ENCODE measurements at places on chromosomes 2 and 18.

DNA sequence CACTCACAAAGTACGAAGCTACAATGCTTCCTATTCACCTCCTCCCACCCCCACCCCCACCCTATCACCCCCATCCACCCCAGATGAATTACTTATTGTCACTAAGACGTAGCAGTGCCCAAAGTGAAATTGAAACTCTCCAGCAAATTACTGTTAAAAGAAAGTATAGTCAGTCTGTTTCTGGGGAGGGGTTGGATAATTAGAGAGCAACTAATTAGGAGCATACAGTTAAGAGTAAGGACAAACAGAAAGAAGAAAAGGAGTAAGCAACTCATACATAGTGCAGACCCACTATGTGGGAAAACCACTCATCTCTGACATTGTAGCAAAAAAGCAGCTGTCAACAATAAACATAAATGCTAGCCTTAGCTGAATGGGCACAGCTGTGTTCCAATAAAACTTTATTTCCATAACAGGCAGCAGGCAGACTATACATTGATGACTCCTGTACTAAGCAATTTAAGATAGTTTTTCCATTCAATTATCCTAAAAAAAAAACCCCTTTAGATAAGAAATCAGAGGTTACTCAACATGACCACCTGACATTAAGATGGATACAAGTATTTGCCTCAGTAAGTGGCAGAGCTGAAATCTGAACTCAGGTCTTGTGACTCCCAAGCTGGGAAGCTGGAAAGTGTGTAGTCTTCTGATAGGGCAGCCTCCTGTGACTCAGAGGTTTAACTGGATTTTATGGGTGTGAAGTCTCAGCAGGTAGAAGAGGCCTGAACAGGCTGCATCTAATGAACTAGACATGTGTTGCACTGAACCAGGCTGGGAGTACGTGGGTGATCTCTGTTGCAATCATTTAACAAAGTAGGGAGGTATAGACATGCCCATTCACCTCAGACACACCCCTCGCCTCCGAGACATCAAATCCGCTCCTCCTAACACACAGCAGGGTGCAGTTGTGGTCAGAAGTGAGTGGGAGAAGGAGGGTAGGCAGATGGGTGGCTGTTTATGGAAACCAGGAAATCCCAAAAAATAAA lies 171.8 kb upstream of the KLF7 start:
- DNase-seq: peak; percentile 33

GRCh38 chr2:62149708-62150107 lies 46.2 kb upstream of the B3GNT2 start:
- DNase-seq: peak; percentile 95

DNA sequence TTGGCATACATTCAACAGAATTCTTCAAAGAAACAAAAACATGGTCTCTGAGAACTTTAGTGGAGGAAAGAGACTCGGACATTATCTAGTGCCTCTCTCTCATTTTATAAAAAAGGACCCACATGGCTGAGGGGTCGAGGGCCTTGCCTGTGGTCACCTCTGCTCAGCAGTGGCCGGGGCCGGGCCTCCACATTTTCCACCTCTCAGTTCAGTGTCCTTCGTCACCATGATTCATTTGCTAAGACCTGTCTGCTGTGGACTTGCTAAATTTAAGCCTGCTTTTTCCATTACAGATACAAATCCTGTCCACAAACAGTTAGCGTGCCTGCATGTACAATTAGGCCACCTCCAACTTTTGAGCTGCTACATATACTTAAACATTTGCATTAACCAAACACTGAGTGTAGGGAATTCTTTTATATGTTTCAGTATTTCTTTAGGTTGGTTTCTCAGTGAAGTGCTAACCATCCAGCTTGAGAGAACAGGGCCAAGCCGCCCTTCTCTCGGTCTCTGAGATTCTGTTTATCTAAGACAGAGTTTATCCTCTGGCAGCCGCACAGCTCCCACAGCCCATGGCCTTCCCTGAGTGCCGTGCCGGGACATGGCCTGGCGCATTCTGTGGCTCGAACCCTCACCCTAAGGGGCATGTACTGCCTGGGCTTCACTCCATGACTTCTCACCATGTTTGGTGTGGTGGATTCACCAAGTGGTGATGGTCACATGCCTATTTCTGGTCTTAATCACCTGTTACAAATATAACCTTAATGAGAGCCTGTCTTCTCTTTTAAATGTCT lies 46.2 kb downstream of the COA5 start:
- DNase-seq: no peak

DNA sequence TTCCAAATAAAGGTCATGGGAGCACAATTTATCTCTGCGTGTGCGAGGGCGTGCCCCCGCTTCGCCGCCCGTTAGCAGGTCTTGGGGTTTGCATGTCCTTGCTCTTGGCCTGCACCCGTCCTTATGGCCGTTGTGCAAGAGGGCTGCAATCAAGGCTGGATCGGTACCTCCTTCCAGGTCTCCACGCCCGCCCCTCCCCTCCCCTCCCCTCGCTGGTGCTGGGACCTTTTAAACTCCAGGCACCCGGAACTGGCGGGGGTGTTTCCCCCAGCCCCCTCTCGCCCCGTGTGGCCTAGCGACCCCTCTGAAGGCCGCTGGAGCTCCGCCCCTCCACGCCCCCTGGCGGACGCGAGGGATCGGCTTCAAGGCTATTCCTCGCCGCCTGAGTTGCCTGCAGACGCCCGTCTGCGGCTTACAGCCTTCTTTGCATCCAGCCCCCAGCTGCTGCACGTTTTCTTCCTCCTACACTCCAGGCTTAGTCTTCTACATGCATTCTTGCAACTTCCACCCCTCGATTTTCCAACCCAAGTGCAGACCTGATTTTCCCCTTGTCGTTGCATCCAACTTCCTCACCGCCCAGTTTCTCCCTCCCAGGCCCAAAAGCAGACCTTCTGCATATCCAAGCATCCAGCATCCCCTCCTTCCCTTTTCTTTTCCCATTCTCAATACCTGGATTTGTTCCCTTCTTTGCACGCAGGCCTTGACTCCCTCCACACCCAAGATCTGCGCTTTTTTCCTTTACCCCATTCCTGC lies 577 bp downstream of the IDH1 start:
- DNase-seq: peak; percentile 67

DNA sequence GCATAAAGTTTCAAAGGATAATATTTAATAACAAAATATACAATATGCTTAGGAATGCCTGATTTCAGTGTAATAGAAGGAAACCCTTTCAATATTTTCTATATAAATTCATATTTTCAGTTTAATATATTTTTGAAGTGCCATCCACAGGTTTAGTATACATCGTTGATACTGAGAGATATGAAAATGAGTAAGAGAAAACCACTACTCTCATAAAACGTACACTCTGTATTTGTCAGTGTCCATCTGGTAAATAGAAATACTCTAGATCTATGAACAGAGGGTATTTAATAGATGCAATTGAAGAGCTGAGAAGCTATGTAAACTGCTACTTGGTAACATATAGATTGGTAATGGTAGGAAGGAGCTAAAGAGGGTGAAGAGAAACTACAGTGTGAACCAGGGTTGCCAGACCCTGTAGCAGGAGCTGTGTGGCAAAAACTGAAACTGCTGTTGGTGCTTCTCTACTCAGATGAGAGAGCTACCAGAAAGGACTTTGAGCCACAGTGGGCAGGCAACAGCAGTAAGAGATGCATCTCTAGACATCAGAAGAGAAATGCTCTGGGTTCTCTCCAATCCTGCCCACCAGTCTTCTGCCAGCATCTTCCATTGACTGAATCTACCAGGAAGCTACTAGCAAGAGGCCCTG lies 187.4 kb downstream of the CCDC102B start:
- no peak for DNase-seq

GRCh38 chr18:2036086-2036485 lies 535.2 kb downstream of the METTL4 start:
- DNase-seq: peak; percentile 43

- peak; percentile 20 for DNase-seq
These were observed 62.7 kb downstream of the CYP1B1 start for GRCh38 chr2:38013158-38013752.

- DNase-seq: no peak
These were observed 9.8 kb downstream of the ARHGAP25 start for GRCh38 chr2:68744366-68744912.

GRCh38 chr2:44834656-44835055 lies 106.8 kb upstream of the SIX3 start:
- no peak for DNase-seq

- DNase-seq: no peak
These were observed 13.1 kb upstream of the ROCK2 start for GRCh38 chr2:11357428-11357972.

DNA sequence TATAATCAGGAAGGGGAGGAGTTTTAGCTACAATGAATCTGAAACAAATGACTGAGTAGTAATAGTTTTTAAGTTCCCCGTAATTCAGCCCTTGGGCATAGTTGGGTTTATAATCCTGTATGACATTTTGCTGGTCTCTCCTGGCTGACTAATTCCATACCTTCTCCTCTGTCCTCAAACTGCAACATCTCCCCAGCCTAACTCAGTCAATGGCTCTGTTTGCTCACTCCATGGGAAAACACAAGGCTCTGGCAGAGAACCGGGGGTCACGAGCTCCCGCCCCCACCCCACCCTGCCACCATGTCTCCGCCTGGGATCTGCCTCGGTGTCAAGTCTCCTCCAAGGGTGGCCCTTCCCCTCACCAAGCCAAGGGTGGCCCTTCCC lies 168.6 kb downstream of the HDAC4 start:
- DNase-seq: no peak

GRCh38 chr2:96129528-96130120 lies 8.7 kb downstream of the ASTL start:
- no peak for DNase-seq

- DNase-seq: peak; percentile 43
These were observed 232.6 kb upstream of the PXDN start for GRCh38 chr2:1976728-1977416.

DNA sequence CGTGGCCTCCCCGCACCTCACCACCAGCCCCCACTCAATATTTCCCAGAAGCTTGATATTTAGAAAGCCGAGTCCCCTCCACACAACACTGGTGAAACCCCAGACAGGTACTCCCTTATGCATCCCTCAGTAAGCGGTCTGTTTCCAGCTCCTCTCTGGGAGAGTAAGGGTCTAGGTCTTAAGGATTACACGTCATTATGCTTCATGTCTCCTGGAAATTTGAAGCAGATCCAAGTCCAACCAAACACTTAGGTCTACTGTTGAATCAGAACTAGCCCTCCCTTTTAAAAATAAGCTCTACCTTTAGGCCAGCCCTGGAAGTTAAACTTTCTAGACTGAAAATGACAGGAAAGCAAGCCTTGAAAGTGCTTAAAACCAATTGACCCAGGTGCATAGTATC lies 1.5 kb upstream of the OST4 start:
- DNase-seq: peak; percentile 84

DNA sequence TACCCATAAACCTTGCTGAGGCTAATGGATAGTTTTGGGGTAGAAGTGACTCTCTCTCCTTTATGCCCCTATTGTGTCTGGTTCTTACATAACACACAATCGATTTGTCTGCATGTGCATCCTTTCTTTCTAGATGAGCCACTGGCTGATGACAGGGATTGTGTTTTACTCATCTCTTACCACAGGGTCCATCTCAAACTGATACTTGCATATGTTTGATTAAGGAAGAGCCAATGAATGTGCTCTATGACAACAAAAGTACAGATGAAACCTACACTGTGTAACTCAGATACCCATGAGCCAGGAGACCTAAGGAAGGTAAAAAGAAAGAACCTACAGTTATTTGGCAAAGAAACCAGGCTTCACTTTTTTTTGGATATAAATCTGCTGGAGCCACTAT lies 13.2 kb upstream of the BZW1 start:
- DNase-seq: no peak

GRCh38 chr2:180662941-180663471 lies 317.4 kb upstream of the UBE2E3 start:
- peak; percentile 78 for DNase-seq

DNA sequence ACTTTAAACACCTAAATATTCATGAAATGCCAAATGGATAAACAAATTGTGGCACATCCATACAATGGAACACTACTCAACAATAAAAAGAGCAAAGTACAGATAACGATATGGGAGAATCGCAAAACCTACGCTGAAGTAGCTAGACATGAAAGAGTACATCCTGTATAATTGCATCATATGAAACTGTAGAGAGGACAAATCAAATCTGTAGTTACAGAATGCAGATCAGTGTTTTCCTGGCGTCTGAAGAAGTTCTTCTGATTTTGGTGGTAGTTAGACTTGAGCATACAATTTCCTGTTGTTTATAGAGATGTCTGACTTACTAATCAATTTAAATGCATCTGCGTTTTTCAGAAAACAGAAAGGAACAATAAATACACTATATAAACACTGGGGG lies 394.4 kb downstream of the SOCS6 start:
- DNase-seq: no peak

DNA sequence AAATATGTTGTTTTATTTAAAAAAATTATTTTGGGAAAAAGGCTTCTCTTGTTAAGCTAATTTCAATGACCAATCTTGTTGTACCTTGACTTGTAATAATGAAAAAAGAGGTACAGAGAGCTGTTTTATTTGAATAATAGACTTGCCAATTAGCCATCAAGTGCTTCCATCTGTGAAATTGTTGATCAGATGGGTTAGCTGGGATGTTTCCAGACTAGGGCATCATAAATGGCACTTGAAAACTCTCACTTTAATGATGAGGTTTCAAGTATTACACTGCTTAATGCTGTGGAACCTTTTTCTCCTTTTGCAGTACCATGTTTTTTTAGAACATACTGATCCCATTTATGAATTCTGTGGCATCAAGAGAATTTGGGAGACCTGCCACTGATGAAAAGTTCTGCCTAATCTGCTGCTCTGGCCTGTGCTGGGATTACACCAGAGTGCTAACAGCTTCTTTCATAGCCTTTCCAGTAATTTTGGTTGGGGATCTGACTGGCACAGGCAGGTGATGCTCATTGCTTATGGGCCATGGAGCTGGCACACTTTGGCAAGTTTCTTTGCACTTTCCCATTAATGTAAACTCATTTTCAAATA lies 24.2 kb downstream of the PSMD14 start:
- no peak for DNase-seq

All from fibroblast of upper back skin (primary cell).